ENCODE measurements at places on chromosomes 7 and 10.

- no peak for DNase-seq
These were observed 1.4 kb downstream of the FBXW4 start for GRCh38 chr10:101693651-101693977.

DNA sequence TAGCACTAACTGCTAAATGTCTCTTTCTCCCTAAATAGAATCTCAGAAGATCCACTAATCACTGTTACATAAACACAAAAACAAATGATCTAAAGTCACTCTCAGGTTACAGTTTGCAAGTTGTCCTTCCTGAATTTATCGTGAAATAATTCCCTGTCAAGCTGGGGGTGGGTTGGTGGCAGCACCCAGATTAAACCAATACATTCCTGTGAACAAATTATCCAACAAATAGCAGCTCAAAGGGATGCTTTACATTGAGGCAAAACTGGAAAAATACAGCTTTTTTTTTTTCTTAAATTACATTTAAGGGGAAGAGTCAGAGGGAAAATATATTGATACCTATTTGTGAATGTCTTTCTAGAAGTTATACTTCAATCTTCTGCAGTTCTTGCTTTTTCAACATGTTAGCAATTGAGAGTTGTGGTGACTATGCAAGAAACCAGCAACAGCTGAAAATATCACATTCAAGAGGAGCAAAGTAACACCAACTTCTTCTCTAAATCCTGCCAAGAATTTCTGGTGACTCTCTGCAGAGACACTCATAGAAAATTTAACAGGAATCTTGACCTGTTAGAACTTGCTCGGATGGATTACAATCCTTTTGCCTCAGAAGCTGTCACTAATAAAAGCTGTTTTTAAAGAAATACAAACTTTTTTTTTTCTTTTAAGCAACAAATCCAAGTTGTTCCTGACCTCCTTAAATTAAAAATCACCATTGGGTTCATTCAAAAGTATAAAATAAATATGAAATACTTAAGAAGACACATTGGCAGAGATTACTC is 18.9 kb downstream of the LMOD2 start:
- no peak for DNase-seq

GRCh38 chr7:111026343-111026742 is 64.6 kb upstream of the LRRN3 start:
- no peak for DNase-seq

- DNase-seq, result no peak
These were observed 8.9 kb downstream of the CHAT start for GRCh38 chr10:49622426-49623425.

- DNase-seq, result no peak
These were observed 108.4 kb upstream of the SAMD8 start for GRCh38 chr10:75002967-75003594.

DNA sequence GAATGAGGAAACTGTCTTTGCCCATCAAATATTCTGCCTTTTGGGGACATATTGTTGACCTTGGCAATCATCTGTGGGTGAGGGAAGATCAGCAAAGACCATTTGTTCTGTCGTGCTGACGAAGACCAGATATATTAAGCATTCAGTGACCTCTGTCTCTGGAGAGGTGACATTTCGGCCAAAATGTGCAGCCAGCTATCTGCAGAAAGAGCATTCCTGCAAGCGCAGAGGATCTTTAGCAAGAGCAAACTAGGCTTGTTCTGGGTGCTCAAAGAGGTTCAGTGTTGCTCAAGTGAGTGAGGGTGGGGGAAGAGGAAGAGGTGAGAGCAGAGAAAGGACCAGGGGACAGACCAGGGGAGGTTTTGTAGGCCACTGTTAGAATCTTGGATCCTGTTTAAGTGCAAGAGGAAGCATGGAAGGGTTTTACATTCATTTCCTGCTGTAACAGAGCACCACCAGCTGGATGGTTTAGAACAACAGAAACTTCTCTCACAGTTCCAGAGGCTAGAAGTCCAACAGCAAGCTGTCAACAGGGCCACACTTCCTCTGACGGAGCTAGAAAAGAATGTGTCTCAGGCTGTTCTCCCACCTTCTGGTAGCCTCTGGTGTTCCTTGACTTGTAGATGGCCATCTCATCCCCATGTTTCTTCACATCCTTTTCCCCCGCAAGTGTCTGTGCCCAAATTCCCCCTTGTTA is 11.2 kb downstream of the C10orf120 start:
- no peak for DNase-seq

- no peak for DNase-seq
These were observed 60.7 kb upstream of the PFKP start for GRCh38 chr10:3006607-3007006.

DNA sequence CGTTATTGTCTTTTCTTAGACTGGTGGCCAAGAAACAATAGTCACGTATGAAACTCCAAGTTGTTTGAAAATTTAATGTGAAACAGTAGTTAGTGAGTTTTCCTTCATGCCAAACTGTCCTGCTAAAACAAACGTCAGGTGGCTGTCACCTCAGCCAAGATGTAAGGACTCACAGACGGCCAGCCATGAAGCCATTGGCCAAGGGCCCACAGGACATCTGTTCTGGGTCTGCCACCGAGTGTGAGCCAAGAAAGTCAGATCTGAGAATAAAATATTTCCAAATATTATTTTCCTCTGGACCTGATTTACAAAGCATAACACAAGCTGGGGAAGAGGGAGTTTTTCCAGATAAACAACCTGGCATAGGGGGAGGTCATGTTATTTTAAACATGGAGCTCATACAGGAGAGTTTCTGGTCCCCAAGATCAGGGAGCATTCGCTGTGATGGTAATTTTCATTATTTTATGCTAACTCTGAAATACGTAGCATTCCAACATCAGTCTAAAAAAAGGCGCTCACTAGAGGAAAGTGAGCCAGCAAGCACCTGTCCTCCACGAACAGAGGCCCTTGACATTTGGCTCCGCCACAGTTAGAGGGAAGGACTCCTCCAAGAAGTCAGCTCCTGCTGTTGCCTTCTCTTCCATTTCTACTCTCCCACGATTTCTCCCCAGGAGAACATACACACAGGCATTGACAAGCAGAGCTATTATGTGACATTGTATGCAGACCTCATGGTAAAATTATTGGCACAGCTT is 38.9 kb upstream of the LANCL2 start:
- no peak for DNase-seq

GRCh38 chr10:92747600-92747999 is 57.8 kb downstream of the HHEX start:
- DNase-seq, result no peak

Data from stimulated activated CD4-positive, alpha-beta T cell treated with anti-CD3 and anti-CD28 coated beads, Interleukin-15, amount 100 ng/mL, for 1 hour (primary cell).